A172 (cell line): ENCODE measurements at places on chromosomes 2 and 18. TPM values are rescaled to one million over a fixed set of nuclear protein-coding genes. Genes with fewer than 3 reads are reported as not detected.
A peak's percentile ranks its signal among the peaks of the same experiment; 100 is the strongest.

DNA sequence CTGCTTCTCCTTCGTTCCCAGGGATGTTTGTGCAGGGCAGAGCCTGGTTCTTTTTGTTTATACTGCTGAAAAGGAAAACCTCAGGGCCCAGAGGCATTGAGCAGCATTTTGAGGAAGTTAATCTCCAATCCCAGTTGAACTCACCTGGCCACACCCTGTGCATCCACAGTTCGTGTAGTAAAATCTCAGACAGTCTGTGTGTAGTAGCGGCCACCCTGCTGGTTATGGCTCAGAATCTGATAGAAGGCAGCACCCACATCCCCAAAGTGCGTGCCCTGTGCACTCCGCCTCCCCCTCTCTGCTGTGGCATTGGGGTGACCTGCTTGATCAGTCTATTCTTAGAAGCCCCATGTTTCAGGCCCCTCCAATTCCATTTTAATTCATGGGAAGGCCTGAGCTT, 10.9 kb downstream of the TRIB2 start:
- DNase-seq, result no peak

- DNase-seq, result no peak
Measured at GRCh38 chr2:202091476-202091875, 18.4 kb downstream of the KIAA2012 start.

ACP1 gene
- 186 and 248 TPM in 2 replicates for total RNA-seq

GRCh38 chr2:126866451-126866850, 32.2 kb upstream of the TEX51 start:
- DNase-seq, result no peak

GRCh38 chr2:7356909-7357584, 439.8 kb downstream of the RNF144A start:
- no peak for DNase-seq

DNA sequence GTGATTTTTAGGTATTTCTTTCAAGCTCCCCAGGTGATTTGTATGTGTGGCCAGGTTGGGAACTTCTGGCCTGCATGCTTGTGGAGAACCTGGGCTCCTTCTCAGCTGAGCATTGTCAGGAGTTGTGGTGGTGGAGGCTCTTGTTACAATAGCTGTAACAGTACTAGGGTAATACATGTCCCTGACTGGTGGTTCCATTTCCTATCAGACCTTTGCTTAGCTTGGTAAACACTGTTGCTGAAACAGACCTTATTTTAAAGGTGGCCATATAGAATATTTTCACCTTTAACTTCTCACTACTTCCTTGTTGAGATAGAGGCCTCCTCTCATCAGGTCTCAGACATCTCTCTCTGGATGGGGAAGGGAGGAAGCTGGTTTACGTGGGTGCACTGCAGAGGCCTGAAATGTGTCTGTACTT, 79.2 kb downstream of the SETBP1 start:
- no peak for DNase-seq

GRCh38 chr18:64116571-64117175, 32.2 kb downstream of the LINC00305 start:
- no peak for DNase-seq

GRCh38 chr2:30694286-30695055, 112.8 kb downstream of the CAPN13 start:
- DNase-seq, result no peak

DNA sequence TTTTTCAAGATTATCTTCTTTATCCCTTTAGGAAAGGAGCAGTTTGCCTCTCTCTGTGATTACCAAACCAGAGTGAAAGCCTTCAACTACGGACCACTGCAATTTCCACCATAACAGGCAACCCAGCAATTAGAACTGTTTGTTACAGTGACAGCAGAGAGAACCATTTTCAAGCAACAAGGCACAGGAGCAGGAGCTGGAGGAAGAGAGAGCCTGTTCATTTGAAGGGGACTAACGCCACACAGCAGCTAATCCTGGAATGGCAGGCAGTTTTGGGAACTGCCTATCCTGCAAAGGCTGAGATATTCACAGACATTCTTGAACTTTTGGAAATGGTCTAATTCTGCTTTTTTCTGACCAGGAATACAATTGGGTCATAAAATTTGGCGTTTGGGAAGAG, 1541.9 kb upstream of the PIK3C3 start:
- peak; percentile 49 for DNase-seq
